ENCODE measurements at places on chromosomes 2 and 18.

GRCh38 chr2:152075461-152076050 is 23.3 kb downstream of the CACNB4 start:
- DNase-seq, result no peak

DNA sequence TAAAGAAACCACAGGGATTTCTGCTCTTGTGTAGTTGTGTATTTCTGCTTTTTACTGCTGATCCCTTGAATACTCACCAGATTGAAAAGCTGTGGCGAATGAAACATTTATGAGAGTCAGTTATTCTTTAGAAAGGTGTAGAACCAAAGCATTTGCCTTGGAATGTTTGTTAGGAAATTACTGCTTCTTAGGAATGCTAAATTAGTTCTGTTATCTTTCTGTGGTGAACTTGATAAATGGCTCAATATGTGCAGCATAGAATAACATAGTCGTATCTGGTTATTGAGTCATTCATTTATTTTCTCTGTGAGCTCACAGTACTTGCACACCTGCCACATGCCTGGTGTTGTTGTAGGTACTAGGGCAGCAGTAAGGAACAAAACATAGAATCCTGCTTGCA is 57.0 kb upstream of the FAM237A start:
- no peak for DNase-seq

GRCh38 chr18:965921-966758 is 61.5 kb downstream of the ADCYAP1 start:
- no peak for DNase-seq

DNA sequence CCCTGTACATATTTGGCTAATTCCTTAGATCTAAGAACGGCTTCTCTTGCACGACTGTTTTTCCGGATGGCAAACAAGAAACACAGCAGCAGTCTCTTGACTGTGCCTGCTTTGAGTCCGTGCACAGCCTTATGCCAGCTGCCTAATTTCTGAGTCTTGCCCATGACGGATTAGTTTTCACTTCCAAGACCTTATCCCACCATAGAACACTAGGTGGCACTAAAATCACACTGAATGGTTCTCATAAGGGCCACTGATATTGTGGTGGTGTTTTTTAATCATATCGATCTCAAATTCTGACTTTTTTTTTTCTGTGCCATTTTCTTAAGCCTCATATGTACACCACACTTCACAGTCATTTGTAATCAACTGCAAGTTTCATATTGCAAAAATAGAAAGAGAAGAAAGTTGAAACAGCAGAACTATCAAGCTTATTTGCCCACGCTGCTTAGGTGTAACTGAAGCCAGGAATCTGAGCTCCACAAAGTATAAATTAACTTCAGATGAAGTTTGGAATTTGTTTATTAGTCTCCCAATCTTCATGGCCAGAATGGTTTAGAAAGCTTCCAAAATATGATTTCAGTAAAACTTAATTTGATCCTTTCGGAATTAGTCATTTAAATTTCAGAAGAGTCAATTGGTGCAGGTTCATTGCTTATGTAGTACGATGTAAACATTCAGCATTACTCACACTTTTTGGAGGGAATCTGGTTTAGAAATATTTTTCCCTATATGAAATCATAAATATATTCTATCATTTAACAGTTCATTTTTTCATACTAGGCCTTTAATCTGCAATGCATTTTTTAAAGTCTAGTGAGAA is 45.5 kb upstream of the SCN7A start:
- DNase-seq, result peak; percentile 68

GRCh38 chr2:113225263-113226259 is 51.8 kb downstream of the PSD4 start:
- DNase-seq, result peak; percentile 64

- DNase-seq, result no peak
These were observed 158.6 kb upstream of the RBMS1 start for GRCh38 chr2:160652236-160652635.

GRCh38 chr2:9973690-9974089 is 22.2 kb downstream of the GRHL1 start:
- DNase-seq, result no peak

- DNase-seq, result no peak
These were observed 42.9 kb upstream of the EML6 start for GRCh38 chr2:54680397-54681041.
